Activated CD8-positive, alpha-beta memory T cell treated with anti-CD3 and anti-CD28 coated beads for 1 hour (primary cell): ENCODE measurements at places on chromosomes 7 and 10.

DNA sequence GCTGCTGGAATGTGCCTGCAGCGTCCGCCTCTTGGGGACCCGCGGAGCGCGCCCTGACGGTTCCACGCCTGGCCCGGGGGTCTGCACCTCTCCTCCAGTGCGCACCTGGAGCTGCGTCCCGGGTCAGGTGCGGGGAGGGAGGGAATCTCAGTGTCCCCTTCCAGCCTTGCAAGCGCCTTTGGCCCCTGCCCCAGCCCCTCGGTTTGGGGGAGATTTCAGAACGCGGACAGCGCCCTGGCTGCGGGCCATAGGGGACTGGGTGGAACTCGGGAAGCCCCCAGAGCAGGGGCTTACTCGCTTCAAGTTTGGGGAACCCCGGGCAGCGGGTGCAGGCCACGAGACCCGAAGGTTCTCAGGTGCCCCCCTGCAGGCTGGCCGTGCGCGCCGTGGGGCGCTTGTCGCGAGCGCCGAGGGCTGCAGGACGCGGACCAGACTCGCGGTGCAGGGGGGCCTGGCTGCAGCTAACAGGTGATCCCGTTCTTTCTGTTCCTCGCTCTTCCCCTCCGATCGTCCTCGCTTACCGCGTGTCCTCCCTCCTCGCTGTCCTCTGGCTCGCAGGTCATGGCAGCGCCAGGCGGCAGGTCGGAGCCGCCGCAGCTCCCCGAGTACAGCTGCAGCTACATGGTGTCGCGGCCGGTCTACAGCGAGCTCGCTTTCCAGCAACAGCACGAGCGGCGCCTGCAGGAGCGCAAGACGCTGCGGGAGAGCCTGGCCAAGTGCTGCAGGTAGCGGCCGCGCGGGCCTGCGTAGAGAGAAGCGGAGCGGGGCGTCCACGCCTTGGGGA is 645 bp downstream of the SLC26A4 start:
- no peak for DNase-seq

DNA sequence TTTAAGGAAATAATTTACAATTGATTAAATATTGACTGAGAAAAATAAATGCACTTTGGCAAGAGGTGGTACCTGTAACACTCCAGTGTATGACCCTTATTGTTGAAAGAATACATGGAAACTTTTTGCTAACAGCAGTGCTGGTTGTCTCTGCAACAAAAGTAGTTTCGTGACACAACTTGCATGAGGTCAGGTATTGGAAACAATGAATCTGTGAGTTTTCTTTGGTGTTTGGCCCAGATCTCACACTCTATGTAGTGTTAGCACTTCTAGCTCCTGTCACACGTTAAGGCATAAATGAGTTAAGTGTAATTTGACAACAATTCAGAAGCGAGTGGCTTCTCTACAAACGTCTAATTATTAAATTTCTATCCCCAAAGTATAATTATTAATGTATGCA is 137.7 kb upstream of the MDFIC start:
- no peak for DNase-seq

DNA sequence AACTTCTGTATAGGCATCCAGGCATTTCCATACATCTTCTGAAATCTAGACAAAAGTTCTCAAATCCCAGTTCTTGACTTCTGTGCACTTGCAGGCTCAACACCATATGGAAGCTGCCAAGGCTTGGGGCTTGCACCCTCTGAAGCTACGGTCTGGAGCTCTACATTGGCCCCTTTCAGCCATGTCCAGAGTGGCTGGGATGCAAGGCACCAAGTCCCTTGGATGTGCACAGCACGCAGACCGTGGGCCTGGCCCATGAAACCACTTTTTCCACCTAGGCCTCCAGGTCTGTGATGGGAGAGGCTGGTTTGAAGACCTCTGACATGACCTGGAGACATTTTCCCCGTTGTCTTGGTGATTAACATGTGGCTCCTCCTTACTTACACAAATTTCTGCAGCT is 1645.1 kb downstream of the REEP3 start:
- no peak for DNase-seq

DNA sequence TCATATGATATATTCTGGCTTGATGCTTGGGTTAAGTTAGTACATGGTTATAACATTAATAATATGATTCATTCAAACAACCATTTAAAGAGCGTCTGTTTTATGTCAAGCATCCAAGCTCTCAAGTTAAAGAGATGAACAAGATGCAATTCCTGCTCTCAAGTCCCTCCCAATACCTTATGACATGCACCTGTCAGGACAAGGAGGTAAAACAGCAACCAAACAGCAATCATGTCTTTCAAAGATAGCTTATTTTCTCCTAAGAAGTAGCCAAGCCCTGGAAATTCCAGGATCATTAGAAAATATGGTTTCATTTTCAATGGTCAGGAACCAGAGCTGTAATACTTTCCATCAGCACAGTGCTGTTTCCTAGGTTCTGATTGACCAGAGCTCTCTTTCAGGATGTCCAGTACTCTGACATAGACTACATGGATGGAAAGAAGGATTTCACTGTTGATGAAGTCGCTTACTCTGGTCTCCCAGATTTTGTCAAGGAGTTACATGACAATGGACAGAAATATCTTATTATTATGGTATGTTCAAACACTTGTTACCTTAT is 29.0 kb downstream of the MGAM2 start:
- DNase-seq: no peak

DNA sequence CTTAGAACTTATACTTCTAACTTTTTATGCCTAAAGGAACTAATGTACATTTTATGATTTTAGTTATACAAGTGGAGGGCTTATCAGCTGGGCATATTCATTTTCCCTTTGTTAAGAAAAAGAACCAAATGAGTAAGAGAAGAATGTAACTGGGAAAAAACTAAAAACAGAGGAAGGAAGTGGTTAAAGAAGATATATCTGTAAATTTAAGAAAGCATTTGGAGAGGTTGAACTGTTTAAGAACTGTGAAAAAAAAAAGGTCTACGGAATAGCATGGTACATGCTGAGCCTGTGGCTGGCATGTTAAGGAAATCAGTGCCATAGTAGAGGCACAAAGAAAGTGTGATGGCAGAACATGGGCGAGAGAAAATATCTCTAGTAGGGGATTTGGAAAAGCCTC is 6.2 kb downstream of the MDFIC start:
- DNase-seq: no peak

- no peak for DNase-seq
Measured at GRCh38 chr10:63137306-63137705, 4.2 kb downstream of the NRBF2 start.

DNA sequence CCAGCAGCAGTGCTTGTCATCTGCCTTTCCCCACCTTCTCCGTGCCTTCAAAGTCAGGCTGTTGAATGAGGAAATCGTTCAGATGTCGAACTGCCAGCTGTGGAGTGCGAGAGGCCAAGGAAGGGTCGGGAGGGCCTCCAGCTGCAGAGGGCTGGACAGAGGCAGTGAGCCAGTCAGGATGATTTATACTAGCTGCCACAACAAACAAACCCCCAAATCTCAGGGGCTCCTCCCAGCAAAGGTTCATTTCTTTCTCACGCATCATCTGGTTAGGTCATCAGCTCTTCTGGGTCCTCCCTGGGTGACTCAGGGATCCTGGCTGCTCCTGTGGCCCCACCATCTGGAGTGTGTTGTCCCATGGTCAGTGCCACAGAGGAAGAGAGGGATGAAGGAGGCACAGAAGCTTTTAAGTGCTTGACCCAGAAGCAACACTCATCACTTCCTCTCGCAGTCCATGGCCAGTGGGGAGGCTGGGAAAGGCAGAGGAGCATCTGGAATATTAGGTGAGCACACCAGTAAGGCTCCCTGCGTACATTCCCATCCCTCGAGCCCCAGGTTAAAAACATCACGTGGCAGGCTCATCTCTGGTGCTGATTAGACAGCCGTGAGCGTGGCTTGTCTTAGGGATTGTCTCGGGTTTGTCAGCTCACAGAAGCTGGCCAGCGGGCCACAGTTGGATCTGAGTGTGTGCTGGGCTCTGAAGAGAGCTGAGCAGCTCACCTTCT is 140.7 kb downstream of the RGS10 start:
- no peak for DNase-seq

GRCh38 chr10:88086187-88086960 is 222.9 kb downstream of the PTEN start:
- DNase-seq: no peak

DNA sequence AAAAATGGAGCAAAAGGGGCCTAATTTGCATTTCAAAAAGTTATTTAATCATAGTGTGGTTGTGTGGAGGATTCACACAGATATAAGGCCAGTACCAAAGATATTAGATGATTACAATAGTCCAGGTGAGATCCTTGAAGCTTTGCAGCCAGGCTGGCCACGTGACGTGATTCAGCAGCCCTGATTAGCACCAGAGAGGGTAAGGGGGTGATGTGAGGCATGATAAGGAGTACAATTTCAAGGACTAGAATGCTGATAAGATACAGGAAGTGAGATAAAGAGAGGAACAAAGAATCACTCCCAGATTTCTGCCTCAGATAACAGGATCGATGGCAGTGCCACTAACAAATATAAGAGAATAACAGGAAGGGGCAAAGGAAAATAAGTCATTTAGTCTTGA is 108.4 kb upstream of the PALS2 start:
- no peak for DNase-seq

GRCh38 chr7:156456032-156456431 is 184.5 kb upstream of the RNF32 start:
- no peak for DNase-seq

- no peak for DNase-seq
Measured at GRCh38 chr10:123017421-123018165, 8.8 kb downstream of the ACADSB start.

GRCh38 chr10:63633677-63634487 is 112.7 kb downstream of the REEP3 start:
- no peak for DNase-seq

DNA sequence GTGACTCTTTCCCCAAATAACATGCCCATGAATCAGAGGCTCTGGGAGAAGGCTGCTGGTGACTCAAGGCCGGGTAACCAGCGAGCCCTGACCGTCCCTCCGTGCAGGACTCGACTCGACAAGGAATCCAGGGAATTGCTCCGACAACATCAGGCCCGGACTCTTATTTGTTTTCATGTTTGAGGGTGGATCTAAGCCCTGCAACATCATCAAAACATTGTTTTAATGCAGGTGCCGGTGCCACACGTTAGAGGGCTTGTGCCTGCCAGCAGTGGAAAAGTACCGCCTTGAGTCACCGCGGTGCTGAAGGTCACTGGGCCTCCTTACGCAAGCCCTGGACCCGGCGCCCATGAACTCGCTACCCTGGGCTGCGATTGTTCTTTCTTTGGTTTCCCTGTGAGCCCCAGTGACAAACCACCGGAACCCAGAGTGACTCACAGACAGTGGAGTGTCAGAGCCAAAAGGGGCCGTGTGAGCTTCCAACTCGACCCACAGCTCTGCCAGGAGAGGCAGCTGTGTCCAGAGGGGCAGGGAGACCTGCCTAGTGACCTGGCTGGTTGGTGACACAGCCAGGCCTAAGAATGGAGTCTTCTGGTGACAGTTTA is 139.4 kb upstream of the SHH start:
- no peak for DNase-seq

GRCh38 chr7:24477398-24478136 is 95.7 kb upstream of the PALS2 start:
- DNase-seq: no peak

DNA sequence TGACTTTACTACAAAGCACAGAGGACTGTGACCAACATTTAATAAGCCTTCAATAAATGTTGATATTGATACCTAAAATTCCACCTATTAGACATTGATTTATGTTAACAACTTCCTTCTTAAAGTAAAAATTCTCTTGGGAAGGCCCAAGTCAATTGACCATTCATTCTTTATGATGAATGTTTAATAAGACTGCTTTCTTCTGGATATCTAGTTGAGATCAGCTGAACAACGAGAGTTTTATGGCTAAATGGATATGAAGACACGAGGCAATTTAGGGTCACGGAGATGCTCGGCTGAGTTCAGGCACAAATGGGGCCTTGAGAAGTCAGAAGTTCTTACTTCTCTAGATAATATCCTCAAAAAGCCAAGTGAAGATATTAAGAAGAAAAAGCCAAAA is 258.8 kb downstream of the FRMD4A start:
- DNase-seq: no peak

GRCh38 chr10:62582101-62582705 is 208.0 kb downstream of the ZNF365 start:
- DNase-seq: no peak

- DNase-seq: peak; percentile 46
Measured at GRCh38 chr10:3887885-3888476, 103.0 kb upstream of the KLF6 start.

GRCh38 chr7:116356979-116357378 is 142.6 kb upstream of the CAV2 start:
- DNase-seq: no peak

DNA sequence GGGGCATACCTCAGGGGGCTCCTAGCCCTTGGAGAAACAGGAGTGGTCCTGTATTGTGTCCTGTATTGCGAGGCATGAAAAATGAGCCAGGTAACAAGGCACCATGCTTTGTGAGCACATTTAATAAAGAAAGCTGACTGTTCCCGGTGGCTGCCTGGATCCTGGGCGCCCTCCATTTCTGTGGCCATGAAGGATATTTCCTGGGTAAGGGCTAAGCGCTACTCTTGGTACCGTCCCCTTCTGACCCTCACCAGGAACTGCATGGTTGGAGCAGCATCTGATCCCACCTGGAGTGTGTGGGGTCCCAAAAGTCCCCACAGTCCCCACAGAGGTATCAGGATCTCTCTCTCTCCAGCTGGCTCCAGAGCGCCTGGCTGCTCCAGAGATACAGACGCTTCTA is 139.5 kb downstream of the MAPK8 start:
- no peak for DNase-seq

- DNase-seq: no peak
Measured at GRCh38 chr7:128935342-128935730, 2.4 kb upstream of the IRF5 start.

DNA sequence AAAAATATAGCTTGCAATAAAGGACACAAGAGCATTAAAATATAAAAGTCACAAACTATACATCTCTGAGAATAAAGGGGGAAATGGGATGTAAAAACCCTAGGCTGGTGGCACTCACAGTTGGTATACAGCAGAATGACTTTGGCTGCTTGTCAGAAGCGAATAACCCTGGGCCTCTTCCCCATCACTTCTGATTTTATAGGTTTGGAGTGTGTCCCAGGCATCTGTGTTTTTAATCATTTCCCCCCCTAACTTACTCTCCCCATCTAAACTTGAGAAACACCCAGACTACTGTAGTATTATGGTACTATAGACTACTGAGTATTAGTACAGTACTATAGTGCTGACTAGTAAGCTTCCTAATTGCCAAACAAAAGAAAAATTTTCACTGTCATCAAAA is 1.8 kb upstream of the RPA3 start:
- DNase-seq: no peak

GRCh38 chr10:97069576-97070362 is 116.0 kb downstream of the SLIT1 start:
- DNase-seq: no peak
